Mesothelial cell of epicardium (in vitro differentiated cells): ENCODE measurements at places on chromosomes 6 and 20.

DNA sequence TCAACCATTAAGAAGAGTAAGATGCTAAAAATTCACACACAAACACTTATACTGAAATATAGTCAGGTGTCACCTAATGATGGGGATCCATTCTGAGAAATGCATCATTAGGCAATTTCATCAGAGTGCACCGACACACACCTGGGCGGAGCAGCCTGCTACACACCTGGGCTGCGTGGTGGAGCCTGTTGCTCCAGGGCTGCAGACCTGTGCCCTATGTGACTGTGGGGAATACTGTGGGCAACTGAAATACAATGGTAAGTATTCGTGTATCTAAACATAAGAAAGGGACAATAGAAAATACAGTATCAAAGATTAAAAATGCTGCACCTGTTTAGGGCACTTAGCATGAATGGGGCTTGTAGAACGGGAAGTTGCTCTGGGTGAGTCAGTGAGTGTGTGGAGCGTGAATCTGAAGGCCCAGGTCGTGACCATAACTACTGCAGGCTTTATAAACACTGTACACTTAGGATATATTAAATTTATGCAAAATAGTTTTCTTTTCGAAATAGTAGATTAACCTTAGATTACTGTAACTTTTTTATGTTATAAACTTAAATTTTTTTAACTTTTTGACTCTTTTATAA, 124.4 kb upstream of the AFDN start:
- DNase-seq = no peak

- DNase-seq = no peak
Observed at GRCh38 chr6:167428664-167429333, 103.9 kb downstream of the TTLL2 start.

DNA sequence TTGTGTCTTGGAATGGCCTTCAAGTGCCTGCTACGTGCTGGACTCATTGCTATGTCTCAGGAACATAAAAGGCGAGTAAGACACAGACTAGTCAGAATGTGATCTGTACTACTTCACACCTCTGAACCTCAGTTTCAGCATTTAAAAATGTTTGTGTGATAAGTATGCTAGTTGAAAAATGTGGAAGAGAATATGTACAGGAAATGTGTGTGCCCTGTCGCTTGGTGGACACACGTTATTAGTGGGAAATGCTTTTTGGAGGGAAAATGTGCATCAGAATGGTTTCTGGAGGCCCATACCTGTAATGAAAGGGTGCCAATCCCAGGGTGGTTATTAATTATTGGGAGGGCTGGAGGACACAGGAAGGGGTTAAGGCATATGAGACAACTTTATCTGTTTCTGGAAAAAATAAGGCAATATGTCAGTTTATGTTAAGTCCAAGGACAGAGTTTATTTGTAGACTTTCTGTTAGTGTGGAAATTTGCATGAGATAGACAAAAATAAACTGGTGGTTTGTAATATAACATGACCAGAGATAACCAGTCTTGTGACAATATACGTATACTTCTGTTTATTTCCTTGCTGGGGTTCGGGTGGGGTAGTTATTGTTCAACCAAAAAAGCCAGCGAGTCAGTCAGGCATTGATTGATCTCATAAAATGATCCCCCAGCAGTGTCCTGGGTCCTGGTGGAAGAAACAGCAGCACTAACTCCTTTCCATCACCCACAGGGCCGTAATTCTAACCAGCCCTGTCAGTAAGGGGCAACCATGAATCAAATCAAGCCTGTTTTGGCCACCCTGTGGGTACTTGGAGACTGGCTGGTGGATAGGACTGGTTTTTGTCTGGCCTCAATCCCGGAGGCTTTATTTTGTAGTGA, 117.9 kb downstream of the JARID2 start:
- DNase-seq = no peak

DNA sequence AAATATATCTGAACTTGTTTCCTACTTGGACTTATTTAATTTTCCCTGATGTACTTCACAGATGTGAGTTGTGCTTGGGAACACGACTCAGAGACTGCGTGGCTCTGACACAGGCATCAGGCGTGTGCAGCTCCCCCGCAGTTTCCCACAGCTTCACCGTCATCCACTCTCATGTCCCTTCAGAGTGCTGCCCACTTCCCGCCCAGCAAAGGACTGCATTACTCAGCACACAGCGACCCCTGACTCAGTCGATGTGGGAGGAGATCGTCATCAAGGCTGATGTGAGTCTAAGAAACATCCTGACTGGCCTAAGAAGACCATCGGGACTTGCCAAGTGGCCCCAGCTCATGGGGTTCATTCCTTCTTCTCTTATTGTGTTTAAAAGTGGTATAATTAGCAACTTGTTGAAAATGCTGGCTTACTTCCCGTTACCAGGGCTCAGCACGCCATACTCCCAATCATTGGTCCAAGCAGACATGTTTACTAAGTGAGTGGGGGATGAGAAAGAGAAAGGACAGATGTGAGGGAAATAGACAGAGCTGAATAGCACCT, 539.4 kb upstream of the JARID2 start:
- no peak for DNase-seq

DNA sequence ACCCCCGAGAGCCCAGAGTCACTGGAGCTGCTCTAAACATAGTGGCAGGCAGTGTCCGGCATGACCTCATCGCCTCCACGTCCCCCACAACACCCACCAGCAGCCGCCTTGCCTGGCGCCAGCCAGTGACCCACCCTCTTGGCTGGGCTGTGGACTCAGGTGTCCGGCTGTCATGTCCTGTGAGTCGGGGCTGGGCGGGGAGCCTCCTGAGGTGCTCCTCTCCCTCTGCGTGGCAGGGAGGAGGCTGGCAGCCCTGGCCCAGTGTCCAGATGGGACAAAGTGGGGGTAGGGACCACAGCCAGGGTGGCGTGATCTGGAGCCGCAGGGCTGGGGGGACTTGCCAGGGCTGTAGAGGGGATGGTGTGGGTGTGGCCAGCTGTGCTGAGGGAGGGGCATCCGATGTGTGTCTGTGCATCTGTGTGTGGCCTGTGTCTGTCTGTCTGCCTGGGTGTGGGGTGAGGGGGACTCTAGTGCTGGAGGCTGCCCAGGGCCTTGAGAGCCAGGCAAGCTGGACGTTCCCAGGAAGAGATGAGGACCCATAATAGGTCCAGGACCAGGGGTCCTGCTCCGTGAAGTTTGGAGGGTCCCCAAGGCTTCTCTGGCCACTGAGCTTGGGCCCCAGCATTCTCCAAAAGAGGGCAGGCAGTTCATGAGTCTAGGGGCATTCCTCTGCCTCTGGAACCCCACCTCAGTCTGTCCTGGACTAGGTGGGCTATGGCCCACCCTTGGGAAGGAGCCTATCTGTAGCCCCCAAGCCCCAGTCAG, 2.3 kb upstream of the SOX18 start:
- DNase-seq = no peak

DNA sequence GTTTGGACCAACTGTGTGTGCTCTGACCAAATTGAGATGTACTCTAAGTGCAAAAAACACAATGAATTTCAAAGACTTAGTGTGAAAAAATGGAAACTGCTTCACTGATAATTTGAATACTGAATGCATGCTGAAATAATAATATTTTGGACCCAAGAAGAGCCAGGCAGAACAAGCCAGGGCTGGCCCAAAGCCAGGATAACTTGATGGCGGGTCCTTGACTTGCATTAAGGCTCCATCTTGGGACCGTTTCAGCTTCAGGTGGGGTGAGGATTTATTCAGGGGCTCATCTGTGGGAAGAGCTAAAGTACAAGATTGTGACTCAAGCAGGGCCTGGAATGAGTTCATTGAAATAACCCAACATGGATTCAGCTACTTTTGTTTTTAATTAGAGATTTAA, 921.9 kb downstream of the QKI start:
- no peak for DNase-seq

- DNase-seq = no peak
Observed at GRCh38 chr6:168560126-168560525, 119.1 kb downstream of the SMOC2 start.

DNA sequence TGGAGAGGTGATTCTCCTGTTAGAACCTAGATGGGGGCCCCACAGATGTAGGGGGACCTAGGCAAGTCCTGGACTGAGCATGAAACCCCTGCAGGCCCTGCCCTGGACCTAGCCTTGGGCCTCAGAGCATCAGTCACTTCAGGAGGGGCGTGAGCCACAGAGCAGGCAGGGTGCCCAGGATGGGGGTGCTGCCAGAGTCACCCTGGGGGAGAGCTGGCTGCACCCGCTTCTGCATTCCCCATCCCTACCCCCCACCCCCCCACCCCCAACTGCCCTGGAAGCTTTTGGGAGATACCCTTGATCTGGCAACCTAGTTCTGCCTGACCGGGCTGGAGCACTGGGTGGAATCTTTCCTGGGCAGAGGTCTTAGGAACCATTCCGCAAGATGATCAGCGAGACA, 125.6 kb downstream of the GRM4 start:
- no peak for DNase-seq

GRCh38 chr6:12363651-12364381, 73.7 kb downstream of the EDN1 start:
- no peak for DNase-seq

DNA sequence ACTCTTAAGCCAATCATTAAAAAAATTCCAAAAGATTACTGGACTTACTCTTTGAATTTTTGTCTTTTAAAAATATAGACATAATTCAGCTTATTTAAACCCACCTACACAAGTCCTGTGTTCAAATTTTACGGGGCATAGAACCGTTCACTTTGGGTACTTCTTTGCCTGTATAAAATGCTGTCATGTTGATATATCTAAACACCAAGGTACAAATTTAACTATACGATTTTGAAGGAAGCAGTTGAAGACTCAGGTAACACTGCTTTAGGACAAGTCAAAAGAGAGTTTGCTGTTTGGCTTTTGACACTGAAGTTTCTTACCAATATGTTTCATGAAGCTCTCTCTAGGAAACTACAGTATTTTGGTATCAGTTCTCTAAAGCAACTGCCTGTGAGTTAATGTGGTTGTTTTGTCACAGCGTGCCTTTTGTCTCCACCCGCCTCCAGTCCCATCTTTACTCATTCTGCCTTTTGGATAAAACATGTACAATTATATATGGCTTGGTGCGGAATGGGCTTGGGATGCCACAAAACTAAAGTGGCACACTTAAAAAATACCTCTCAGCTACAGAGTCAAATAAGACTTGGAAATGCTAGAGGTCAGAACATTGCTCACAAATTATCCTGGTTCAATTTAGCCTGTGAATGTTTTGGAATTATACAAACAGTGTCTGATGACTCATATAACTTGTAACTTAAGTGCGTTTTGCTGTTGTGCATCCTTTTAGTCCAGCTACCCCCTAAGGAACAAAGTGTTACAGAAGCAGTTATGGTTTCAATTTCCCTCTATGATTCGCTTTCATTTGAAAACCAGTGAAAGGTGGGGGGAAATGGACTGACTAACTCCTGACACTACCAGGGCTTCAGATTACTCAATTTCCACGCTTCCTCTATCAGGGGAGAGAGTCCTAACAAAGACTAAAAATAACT, 38.7 kb downstream of the RGS17 start:
- no peak for DNase-seq

DNA sequence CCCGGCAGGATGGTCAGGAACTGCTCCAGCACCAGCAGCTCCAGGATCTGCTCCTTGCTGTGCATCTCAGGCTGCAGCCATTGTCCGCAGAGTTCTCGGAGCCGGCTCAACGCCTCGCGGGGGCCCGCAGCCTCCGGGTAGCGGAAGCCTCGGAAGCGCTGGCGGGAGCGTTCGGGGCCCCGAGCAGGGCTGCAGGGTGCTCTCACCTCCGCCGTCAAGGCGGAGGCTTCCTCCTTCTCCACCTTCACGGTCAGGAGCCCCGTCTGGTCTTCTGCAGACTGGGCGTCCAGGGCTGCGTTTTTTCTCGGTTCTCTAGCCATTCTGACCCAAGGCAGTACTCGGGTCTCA, 434 bp downstream of the ZKSCAN4 start:
- DNase-seq = no peak

GRCh38 chr20:31355981-31356380, 12.4 kb upstream of the DEFB118 start:
- no peak for DNase-seq

- DNase-seq = no peak
Observed at GRCh38 chr6:111721753-111722154, 116.1 kb upstream of the TRAF3IP2 start.

DNA sequence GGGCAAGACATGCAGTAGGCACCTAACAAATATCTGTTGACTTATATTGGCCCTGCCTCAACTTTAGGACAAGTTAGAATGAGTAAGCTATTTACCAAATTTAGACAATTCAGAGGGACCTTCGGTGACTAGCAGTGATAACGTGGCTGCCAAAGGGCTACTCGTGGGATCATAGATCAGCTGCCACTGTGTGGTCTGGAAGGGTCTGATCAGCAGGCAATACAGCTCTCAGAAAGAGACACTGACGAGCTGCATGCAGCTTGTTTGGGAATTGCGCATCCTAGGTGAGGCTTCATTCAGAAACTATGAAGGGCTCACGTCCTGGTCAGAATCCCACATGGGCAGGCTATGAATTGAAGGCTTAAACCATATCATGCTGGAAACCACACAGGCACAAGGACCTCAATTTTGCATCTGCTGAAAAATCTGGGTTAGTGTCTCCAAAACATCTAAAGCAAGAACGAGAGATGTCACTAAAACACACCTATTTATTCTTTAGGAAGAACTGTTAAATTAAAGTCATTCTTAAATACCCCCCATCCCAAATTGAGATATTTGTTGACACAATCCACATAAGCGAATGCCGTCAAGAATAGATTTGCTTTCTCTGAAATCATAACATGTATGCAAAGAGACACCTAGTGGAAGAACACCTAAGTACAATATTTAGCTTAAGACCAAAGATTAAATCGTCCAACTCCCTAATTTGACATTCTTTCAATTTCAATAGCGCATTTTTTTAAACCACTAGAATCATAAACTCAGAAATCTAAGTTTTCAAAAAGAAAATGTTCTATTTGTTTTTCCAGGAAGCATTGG, 79.6 kb downstream of the IPCEF1 start:
- no peak for DNase-seq

- DNase-seq = no peak
Observed at GRCh38 chr6:38016824-38017223, 197.3 kb downstream of the ZFAND3 start.

DNA sequence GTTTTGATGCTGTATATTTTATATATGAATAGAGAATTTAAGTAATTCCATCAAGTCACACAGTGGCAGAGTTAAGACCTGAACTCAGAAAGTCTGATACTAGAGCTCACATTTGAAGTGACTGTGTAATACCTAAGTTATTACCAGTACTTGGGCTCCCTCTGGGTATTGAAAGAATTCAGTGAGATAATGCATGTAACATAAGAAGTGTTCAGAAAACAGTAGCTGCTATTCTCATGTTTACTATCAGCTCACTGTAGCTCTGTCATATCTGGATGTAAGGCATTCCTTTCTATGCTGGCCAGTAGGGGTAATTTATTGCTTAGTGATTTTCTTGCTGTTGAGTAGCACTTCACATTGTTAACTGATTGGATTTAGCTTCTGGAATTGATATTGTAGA, 44.6 kb downstream of the NKX2-4 start:
- no peak for DNase-seq

GRCh38 chr6:10310330-10310653, 104.6 kb downstream of the TFAP2A start:
- DNase-seq = no peak

- DNase-seq = no peak
Observed at GRCh38 chr6:111445861-111446267, 37.2 kb downstream of the REV3L start.
